ENCODE measurements at places on chromosomes 13 and 19.

GRCh38 chr13:93199856-93200255 lies 26.8 kb upstream of the GPC6 start:
- DNase-seq = no peak

GRCh38 chr13:68190818-68191217 lies 960.7 kb upstream of the PCDH9 start:
- no peak for DNase-seq

- DNase-seq = no peak
Measured at GRCh38 chr13:40205771-40206240, 460.6 kb downstream of the FOXO1 start.

GRCh38 chr13:27789153-27789494 lies 3.2 kb upstream of the GSX1 start:
- DNase-seq = no peak

GRCh38 chr13:31093145-31093885 lies 68.4 kb downstream of the HSPH1 start:
- no peak for DNase-seq

- DNase-seq = no peak
Measured at GRCh38 chr19:46668662-46669061, 7.7 kb upstream of the DACT3 start.

DNA sequence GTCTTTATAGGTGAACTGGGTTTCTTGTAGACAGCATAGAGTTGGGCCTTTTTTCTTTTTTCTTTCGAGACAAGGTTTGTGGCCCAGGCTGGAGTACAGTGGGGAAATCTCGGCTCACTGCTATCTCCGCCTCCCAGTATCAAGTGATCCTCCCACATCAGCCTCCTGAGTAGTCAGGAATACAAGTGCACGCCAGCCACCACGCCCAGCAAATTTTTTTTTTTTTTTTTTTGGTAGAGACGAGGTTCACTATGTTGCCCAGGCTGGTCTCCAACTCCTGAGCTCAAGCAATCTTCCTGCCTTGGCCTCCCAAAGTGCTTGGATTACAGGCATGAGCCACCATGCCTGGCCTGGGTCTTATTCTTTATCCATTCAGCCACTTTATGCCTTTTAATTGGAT lies 5.1 kb upstream of the CALM3 start:
- DNase-seq = no peak

DNA sequence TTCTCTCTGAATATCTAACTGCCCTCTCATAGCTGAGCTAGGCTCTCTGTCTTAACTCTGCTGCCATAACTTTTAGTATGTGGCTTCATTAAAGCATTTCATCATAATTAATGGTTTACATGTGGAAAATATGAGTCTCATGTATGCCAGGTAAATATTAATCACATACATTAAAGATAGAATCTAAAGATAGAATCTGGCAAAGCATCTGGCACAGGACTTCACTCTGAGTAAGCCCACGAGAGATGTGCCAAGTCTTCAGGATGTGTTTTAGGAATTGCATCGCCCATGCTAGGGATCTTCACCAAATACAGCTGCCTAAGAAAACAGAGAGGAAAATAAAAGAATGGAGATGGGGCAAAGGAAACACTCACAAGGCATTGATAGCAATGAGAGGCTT lies 285.8 kb downstream of the DIAPH3 start:
- no peak for DNase-seq

GRCh38 chr19:40101813-40102212 lies 11.1 kb upstream of the ZNF780A start:
- DNase-seq = no peak

- no peak for DNase-seq
Measured at GRCh38 chr13:19781526-19781925, 1.2 kb downstream of the PSPC1 start.

DNA sequence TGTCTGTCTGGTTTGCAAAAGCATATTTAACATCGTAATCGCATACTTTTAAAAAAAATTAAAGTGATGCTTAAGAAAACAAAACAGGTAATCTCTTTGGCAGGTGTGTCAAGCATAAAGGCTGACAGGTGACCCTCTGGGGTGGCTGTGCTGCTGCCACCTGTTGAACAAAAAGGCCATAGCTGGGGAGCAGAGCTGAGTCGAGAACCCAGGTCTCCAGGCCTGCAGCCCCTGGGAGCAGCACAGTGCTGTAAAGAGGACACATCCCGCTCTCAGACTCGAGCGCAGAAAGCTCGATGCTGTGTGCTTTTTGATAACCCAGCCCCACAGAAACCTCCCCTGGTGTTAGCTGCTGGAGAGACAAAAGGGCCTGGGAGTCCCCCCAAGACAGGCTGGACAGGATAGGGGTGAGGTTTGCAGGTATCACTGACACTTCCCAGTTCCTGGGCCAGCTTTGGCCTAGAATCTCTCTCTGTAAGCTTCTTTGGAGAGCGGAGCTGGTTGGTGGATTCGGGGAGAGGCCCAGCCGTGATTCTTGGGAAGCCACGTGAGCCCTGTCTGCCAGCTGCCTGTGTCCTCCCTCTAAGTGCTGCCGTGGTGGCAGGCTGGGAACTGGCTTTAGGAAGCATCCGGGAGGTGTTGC lies 66.9 kb downstream of the C13orf42 start:
- no peak for DNase-seq

DNA sequence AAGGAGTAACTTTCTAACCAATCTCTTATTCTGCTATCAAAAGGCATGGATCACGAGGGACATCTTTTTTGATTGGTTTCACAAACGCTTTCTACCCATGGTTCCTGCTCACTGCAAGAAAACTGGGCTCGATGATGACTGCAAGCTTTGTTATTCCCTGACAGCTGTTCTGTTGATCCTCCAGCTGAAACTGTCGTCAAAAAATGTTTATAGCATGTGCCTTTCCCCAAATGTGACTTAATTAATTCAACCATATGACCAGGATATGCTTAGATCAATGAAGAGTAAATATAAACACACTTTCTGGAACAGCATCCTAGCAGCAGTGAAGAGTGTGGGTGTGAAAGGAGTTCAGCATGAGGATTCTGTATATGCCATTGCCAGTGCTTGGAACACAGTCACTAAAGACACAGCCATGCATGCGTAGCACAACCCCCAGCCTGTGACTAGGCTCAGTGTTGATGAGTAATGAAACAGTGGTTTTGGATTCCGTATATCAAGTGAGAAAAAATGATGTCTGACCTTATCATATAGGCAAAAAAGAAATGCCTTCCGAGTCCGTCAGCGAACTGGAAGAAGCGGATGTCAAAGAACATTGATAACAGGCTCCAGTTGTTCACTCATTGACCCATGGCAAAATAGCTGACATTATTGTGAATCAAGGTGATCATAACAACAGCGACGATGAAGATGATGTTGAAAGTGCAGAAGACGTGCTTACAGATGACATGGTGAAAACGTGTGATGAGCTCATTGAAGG lies 347.4 kb downstream of the FGF9 start:
- DNase-seq = no peak

- DNase-seq = no peak
Measured at GRCh38 chr13:77952276-77952675, 33.6 kb upstream of the EDNRB start.

DNA sequence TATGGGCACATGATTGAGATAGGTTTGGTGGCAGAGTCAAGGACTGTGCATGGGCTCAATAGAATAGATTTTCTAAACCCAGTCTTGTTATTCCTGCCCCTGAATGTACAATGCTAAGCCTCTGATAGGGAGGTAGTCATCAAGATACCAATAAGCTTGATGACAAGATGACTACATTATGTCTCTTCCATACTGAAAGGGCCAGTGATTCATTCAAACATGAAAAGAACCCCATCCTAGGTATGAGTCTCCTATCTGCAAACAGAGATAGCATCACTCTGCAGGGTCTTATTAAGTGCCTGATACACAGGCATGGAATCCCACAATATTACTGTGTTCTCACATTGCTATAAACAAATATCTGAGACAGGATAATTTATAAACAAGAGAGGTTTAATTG lies 40.3 kb upstream of the UFM1 start:
- DNase-seq = no peak

DNA sequence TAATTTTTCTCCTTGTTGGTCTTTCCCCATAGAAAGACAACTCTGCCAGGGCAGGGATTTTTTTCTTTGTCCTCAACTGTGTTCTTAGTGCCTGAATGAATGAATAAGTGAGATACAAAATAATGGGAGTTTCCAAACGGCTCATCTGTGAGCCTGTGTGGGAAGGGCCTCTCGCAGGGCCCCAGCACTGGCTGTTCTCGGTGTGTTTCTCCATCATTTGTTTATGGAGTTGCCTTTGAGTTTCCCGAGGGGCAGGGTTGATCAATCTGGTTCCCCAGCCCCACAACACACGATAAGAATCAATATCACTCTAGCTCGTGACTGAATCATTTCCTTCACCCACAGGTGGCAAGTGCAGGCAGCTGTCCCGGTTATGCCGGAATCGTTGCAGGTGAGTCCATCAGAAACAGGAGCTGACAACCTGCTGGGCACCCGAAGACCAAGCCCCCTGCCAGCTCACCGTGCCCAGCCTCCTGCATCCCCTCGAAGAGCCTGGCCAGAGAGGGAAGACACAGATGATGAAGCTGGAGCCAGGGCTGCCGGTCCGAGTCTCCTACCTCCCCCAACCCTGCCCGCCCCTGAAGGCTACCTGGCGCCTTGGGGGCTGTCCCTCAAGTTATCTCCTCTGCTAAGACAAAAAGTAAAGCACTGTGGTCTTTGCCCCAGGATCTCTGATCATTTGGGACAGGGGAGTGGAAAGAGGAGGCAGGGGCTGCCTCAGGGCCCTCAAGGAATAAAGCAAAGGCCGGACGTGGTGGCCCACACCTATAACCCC lies 14.9 kb downstream of the FXYD5 start:
- DNase-seq = no peak

DNA sequence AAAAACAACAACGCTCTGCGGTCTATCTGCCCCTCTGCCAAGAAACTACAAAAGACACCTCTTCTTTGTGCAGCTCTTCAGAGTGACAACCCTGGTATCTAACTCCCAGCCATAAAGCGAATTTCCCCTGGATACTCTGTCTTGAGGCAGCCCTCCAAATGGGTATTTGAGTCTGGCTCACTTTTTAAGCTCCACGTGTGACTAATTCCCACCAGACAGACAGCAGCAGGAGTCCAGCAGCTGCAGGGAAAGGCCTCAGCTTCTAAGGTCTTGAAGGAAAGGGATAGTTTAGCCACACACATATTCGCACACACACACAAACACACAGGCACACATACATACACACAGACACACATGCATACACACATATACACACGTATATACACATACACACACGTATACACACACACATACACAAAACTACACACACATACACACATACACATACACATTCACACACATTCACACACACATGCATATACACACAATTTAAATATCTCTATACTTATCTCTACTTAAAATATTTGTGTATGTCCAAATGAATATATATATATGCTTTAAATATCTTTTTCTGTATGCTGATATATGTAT lies 188.8 kb downstream of the TSHZ3 start:
- DNase-seq = no peak

- peak; percentile 43 for DNase-seq
Measured at GRCh38 chr13:43905435-43906031, 25.8 kb downstream of the LACC1 start.

GRCh38 chr19:39296906-39297305 lies 699 bp downstream of the IFNL1 start:
- DNase-seq = no peak

DNA sequence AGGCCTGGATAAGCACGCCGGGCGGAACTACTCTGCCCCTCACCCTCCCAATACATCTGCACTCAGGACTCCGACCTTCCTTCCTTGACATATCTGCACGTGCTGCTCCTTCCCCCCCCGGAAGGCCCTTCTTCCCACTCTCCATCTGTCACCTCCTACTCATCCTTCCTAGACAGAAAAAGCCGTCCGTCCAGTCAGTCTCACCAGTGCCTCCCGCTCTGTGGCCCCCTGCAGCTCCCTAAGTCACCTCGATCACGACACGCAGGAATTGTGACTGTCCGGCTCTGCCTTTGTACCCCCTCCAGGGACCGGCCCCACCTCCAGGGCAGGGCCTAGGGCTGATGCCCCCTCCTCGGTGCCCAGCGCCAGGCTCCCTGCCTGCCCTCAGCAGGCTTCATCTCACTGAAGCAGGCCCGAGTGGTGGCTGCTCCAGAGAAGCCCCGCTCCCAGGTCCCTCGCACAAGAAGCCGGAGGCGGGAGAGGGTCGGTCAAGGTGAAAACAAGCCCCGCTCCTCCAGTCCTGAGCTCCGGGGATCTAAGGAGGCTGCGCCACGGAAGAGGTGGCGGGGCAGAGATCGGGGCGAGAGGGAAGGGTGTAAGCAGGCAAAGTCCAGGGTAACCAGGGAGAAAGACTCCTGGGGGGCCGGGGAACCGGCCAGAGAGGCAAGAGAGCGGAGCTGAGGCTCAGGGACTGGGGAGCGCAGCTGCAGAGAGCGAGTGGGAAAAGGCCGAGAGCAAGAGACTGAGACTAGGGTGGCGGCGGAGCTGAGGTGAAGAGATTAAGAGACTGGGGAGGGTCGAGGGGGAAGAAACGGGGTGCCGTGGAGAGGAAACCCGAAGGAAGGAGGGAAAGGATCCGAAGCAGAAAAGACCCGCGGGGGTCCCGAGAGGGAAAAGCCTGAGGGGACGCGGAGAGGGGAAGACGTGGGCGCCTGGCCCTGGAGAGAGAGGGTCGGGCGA lies 1.1 kb downstream of the PPP6R1 start:
- no peak for DNase-seq

GRCh38 chr19:50795664-50796073 lies 5.5 kb downstream of the ACP4 start:
- DNase-seq = no peak

GRCh38 chr13:99362362-99362761 lies 55.2 kb upstream of the GPR183 start:
- no peak for DNase-seq

GRCh38 chr19:45558399-45558878 lies 26.2 kb downstream of the OPA3 start:
- DNase-seq = peak; percentile 72

GRCh38 chr13:95234242-95234641 lies 67.0 kb downstream of the ABCC4 start:
- DNase-seq = no peak

DNA sequence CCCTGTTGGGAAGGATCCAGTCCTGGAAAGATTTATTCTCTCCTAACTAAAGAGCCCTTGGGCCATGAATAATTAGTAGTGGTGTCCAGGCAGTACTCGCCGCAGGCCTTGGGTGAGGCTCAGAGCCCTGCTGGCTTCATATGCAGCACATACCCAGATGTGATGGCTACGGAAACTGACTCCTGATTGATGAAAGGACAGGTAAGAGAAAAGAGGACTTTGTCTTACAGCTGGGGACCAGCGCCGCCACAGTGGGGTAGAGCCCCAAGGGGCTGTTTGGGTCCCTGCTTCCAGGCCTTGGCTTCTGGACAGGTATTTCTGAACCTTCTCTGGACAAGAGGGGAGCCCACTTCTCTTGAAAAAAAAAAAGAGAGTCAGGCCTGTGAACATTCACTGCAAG lies 1680.8 kb downstream of the EFNB2 start:
- no peak for DNase-seq

All from naive B cell (primary cell).